ENCODE measurements at places on chromosomes 6 and 20. TPM values are rescaled to one million over a fixed set of nuclear protein-coding genes. Genes with fewer than 3 reads are reported as not detected.

- DNase-seq: no peak
These were observed 327.3 kb downstream of the FRK start for GRCh38 chr6:115733426-115733825.

- no peak for DNase-seq
These were observed 709.6 kb upstream of the MARCKS start for GRCh38 chr6:113147544-113147943.

- no peak for DNase-seq
These were observed 543.6 kb upstream of the CITED2 start for GRCh38 chr6:139917951-139918630.

DNA sequence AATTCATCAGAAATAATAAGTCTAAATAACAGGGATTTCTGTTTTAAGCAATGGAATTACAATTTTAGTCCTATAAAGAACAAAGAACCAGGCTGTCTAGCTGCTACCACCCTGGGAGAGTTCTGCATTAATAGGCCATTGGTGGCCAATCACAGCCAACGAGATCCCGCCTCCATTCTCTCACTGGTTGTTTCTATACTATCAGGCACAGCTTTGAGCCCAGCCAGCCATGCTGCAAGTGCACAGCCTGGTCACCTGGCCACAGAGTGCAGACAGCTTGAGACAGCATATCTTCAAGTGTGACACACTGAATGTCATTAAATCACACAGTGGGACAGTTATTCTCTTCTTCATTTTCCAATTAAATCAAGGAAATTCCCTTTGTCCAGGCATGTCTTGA is 16.1 kb upstream of the RAB22A start:
- no peak for DNase-seq

DNA sequence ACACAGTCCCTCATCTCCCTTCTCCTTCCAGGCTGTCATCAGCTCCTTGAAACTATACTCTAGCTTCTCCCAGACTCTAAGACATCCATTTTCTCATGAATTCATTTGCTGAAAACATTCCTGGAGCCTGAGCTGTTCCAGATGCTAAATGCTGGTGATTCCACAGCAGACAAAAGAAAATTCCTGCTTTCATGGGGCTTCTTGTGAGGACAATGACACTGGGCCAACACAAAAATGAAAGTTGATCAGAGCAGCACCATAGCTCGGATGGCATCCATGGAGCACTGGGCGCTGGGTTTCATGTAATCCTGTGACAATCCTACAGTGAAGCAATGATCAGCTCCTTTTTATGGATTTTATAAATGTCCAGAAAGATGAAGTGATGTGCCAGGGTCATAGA is 47.4 kb upstream of the STX16 start:
- DNase-seq: no peak

GRCh38 chr6:55866128-55866527 is 9.3 kb downstream of the BMP5 start:
- DNase-seq: no peak

- no peak for DNase-seq
These were observed 6.8 kb downstream of the HSPA12B start for GRCh38 chr20:3739054-3739925.

DNA sequence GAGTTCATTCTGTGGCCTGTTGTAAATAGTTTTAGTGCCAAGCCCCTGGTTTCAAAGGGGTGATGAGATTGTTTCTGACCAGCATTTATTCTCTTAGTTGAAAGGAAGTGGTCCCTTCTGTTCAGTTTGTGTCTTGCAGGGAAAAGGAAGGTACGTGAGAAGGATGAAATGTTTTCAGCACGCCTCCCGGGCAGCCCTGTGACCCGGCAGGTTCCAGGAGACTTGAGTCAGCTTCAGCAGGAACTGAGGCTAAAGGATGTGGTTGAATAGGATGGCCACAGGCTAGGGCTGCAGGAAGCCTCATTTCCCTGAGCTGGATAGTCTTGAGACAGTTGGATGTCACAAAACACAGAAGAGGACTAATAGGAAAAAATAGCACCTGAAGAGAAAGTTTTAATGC is 132.4 kb upstream of the SYNDIG1 start:
- DNase-seq: no peak

GRCh38 chr6:36345681-36346466 is 9.2 kb upstream of the BNIP5 start:
- no peak for DNase-seq

DNA sequence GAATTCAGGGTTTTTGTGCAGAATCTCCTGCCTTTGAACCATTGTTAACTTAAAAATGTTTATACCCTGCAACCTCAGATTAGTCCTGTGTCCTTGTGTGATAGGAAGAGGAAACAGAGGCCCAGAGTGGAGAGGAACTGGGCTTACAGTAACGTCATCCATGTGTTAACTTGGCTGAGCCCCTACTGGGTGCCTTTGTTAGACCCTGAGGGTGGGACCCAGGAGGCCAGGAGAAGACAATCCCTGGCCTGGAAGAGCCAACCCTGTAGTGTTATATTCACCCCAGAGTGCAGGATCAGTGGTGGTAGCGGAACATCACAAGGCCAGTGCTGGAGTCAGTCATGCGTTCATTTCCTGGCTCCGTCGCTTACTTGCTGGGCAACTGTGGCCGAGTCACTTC is 10.6 kb downstream of the MYLK2 start:
- DNase-seq: no peak

- no peak for DNase-seq
These were observed 55.6 kb downstream of the ZNF292 start for GRCh38 chr6:87210979-87211378.

DNA sequence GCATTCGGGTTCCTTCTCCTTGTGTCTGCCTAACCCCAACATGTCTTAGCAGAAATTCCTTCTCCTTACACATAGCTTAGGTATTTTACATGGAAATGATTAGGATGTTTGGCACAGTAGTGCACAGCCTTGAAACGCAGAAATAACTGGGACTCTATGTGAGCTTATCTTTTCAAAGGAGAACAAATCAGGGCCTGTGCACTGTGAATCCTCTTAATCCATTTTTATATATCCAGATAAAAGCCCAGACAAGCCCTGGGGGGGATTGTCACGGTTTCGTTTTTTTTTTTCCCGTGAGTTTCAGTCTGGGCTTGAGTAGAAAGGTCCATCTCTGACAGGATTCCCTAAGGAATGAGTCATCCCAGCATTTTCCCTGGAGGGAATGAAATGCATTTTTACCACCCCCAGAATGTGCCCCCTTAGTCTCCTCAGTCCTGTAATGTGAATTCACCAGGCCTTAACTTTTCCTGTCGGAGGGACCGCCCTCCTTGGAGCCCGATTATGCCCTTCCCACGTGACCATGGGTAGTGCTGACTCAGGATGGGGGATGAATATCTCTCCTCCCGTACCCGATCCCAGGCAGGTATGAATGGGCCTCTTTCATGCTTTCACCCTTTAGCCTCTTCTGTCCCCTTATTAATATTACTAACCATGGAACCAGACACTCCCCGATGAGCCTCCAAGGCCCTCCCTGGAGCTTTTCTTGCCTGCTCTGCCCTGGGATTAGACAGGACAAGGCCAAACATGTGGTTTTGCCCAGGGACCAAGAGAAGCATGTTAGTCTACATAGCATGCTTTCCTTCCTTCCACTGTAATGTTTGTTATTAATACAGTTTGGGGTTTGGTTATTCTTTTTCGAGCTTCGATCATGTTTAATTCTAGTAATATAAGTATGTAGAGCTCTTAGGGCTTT is 23.9 kb upstream of the NAA20 start:
- DNase-seq: no peak

- DNase-seq: no peak
These were observed 235.0 kb downstream of the HTR1B start for GRCh38 chr6:77228279-77228678.

DNA sequence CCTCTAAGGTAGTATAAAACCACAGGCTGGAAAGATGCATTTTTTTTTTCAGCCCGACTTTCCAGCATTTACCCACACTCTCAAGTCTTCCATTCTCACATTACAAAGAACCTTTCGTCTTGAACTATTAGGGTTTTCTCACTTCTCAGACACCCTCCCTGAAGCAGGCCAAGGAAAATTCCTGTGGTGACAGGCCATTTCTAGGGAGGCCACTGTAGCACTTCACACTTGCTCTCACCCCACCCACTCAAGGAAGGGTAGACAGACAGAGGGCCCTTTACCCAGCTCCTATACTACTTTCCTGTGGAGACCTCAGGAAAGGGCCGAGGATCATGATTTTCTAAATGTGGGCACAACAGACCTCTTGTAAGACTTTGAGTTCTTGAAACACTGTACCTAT is 27.7 kb downstream of the KCNS1 start:
- no peak for DNase-seq

GRCh38 chr6:155054491-155055250 is 59.6 kb downstream of the TIAM2 start:
- no peak for DNase-seq

- no peak for DNase-seq
These were observed 627.3 kb downstream of the UTRN start for GRCh38 chr6:144912474-144912873.

DNA sequence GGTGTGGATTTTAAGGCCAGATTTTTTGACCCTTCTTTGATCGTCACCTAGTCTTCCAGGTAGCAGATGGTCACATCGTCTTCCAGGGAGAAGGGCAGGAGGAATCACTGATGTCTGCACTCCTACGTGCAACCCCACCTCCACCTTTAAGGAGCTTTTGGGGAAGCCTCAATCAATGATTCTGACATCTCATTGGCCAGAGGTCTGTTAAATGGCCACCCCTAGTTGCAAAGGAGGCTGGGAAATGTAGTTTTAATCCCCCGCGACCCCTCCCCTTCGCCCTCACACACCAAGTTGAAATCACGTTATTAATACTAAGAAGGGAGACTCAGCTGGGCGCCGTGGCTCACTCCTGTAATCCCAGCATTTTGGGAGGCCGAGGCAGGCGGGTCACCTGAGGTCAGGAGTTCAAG is 151.4 kb downstream of the BCAS1 start:
- no peak for DNase-seq

DNA sequence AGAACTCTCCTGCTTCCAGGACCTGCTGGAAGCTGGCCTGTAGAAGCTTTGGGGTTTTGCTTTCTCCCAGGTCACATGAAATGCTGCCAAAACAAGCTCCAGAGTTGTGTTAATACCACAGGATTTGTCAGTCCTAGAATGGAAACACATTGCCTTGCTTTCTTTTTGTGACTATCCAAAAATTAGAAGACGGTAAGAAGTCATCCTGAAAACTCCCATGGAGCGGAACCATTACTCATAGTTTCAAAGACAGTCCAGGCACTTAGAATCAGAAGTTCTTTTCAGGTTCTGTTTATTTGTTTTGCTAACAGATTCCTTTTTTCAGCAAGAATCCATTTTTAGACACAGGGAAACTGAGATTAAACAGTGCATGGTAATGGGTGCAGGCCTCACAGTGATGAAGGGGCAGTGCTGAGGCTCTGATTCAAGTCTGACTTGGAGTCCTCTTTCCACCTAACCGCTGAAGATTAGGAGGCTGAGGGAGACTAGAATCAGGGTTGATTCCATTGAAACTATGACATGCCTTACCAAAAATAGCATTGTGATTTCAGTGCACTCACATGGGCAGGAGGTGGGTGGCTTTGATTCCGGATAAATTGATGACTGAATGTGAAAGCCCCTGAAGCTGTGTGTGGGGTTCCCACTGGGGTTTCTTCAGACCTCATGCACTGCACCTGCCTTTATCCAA is 72.2 kb upstream of the NAA20 start:
- DNase-seq: no peak

Gene COL10A1
- 0.14 TPM for total RNA-seq

Gene GNRH2
- total RNA-seq: 0.99 TPM

Gene SYCP2
- 0.88 TPM for total RNA-seq

Gene IL20RA
- 0.90 TPM for total RNA-seq

Gene ULBP3
- total RNA-seq: 4.4 TPM

Gene FBXL4
- 18.3 TPM for total RNA-seq

Gene HLA-DOA
- total RNA-seq: 2.5 TPM

Gene PRDM1
- total RNA-seq: 15.5 TPM

Gene SLC32A1
- total RNA-seq: not detected

Gene OPN5
- 4.6 TPM for total RNA-seq

Gene CBLN4
- not detected for total RNA-seq

Gene WFDC12
- total RNA-seq: not detected

Gene PLCB4
- 8.7 TPM for total RNA-seq

Gene RAET1L
- not detected for total RNA-seq

Gene KCNK17
- 18.6 TPM for total RNA-seq

Measured in type B pancreatic cell (in vitro differentiated cells).